Umbilical cord (tissue), 2 donors: ENCODE measurements at places on chromosomes 11 and 22.

DNA sequence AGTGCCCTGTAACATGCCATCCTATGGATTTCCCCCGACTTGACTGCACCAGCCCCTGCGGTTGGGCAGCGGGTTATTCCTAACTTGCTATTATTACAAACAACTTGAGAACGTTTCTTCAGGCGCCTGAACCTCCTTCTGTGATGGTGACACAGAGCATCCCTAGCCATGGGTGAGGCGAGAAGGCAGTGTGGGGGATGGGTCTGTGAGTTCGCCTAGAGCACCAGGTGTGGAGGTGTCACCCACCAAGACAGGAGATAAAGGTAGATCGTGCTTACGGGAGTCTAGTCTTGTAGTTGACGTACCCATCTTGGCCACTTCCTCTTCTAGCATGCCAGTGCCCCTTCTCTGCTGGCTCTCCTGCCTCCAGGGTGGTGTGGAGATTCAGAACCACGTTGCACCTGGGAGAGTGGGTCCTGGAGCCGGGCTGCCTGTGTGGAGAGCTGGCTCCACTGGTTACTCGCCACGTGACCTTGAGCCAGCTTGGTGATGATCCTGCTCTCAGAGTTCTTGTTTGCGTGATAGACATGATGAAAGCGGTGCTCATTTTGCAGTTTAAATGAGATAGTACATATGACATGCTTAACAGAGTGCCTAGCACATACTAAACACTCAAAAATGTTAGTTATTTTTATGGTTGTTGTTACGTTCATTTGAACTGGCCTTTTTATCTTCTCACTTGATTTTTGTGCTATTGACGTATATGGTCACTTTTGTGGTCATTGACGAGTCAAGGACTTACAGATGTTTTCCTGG lies 37.8 kb downstream of the TBC1D22A start:
- DNase-seq, result no peak

DNA sequence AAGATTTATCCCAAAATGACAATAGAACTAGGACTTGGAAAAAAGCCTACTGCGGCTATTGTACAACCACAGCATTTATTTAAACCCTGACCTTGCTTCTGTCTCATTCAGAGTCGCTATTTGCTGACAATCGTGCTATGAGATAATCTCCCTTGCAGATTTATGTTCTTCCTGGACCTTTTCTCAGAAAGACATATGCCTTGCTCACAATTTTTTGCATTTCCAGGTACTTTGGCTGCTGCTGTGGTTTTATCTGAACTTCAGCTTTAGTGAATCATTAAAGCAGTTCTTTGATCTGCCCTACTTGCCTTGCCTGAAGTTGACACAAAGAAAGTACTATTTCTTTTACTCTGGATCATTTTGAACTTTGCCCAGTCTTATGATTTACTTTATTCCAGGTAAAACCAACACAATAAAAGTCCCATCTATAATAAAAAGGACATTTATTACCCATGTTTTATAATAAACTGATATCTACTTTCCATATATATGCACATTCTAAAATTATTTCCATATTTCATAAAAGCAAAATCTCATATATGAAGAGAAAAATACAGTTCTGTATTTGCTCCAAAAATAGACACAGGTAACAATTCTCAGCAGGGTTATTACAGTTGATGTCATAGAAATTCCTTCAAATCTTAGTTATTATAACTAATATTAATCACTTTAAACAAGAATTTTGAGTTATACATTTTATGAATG lies 63.4 kb upstream of the CARD18 start:
- peak; percentile 43 for DNase-seq

DNA sequence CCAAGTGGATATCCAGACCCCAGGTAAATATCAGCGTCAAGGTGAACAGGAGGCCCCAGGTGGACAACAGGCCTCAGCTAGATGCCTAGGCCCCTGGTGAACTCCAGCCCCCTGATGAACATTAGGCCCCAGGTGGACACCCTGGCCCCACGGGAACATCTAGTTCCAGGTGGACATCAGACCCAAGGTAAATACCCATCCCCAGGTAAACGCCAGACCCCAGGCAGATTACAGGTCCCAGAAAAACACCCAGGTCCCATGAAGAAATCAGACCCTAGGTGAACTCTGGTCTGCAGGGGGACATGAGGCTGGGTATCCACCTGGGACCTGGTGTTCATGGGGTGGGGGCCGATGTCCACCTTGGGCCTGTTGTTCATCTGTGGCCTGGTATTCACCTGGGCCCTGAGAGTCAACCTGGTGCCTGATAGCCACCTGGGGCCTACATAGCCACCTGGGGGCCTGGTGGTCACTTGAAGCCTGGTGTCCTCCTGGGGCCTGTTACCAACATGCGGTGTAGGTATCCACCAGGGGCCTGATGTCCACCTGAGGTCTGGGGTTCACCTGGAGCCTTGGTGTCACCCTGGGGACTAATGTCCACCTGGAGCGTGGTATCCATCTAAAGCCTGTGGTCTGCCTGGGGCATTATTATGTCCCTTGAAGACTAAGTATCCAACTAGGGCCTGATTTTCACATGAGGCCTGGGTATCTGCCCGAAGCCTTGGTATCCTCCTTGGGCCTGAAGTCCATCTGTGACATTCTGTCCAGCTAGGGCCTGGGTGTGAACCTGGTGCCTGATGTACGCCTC lies 56.8 kb upstream of the SEPTIN5 start:
- DNase-seq, result no peak

DNA sequence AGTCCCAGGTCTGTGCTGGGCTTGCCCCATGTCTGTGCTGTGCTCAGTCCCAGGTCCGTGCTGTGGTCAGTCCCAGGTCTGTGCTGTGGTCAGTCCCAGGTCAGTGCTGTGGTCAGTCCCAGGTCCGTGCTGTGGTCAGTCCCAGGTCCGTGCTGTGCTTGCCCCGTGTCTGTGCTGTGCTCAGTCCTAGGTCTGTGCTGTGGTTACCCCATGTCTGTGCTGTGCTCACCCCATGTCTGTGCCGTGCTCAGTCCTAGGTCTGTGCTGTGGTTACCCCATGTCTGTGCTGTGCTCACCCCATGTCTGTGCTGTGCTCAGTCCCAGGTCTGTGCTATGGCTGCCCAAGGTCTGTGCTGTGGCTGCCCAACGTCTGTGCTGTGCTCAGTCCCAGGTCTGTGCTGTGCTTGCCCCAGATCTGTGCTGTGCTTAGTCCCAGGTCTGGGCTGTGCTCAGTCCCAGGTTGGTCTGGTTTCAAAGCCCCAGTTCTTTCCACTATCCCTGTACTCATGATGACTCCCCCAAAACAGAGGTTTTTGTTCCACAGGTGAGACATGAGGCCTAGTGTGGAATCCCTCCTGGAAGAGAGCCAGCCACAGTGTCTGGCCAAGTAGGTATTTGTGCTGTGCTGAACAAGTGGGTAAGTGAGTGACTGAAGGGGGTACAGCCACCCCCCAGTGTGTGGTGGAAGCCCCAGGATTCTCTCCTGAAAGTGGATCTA lies 34.8 kb downstream of the IRAG1 start:
- DNase-seq, result no peak
